CD4-positive, alpha-beta T cell treated with Interleukin-15 for 1 hour (primary cell): ENCODE measurements at places on chromosomes 4 and X.
A peak's percentile ranks its signal among the peaks of the same experiment; 100 is the strongest.

DNA sequence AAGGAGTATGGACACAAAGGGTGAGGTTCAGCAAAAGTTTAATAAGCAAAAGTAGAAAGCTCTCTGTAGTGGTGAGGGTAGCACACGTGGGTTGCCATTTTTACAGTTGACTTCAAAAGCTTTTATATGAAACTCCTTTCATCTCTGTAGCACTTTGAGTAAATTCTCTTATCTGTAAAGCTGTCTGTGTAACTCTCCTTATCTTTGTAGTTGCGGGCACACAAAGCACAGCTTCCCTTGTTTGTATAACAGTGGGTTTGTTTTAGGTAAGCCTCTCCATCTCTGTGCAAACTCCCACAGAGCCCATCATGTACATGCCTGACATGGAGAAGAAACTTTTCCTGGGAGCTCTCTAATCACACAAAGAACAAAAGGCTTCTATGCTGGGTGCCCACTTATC, 325.9 kb upstream of the PABPC5 start:
- DNase-seq: no peak

GRCh38 chrX:109847257-109848187, 114.5 kb upstream of the ACSL4 start:
- no peak for DNase-seq

DNA sequence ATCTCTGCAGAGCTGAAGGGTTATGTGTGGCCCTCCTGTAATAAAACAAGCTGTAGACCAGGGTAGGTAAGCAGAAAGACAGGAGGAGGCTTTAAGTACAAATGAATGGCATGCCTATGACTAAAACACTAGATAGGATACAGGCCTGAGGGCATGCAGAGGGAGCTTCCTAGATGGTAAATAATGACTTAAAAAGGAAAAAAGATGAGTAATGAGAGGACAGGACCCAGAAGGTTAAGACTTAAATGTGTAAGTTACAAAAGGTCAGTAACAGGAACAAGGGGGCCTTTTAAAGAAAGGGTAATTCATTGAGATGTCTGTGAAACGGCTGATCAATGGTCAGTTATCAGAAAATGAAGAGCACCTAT, 194.8 kb downstream of the SOWAHB start:
- DNase-seq: no peak

DNA sequence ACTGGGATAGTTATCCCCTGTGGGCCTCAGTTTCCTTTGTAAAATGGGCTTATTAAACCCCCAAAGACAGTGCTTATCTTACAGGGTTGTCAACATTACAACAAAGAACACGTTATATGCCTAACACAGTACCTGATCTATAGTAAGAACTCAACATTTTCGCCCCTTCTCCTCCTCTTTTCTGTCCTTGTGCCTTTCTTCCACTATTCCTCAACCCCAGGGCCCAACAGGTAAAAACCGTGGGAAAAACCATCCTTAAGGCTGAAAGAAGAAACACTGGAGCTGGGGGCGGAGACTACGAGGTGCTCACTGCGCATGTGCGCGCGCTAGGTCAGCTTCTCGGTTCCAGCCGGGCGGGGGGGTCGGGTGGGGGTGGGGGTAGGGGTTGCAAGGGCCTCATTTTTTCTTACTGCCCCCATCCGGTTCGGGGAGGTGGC, 426 bp upstream of the XIAP start:
- DNase-seq: no peak

- DNase-seq: no peak
Measured at GRCh38 chr4:110475881-110476818, at the start of gene ENPEP. TSS of gene ENPEP (plus strand) at chr4:110476155. CDS start at chr4:110476415, 260 bp downstream.

DNA sequence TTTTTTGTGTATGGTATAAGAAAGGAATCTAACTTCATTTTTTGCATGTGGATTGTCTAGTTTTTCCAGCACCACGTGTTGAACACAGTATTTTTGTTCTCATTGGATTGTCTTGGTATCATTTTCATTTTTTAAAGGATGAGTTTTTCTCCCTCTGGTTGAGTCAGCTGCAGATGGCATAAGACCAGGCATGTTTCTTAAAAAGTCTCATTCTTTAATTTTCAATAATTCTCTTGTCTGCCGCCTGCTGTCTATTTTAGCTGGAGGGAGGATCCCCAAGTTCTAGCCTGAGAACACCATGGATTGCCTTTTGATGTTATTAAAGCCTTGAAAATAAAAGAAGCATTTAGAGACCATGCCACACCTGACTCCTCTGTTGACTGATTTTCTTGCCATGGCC, 263.8 kb downstream of the ARHGAP24 start:
- DNase-seq: no peak

DNA sequence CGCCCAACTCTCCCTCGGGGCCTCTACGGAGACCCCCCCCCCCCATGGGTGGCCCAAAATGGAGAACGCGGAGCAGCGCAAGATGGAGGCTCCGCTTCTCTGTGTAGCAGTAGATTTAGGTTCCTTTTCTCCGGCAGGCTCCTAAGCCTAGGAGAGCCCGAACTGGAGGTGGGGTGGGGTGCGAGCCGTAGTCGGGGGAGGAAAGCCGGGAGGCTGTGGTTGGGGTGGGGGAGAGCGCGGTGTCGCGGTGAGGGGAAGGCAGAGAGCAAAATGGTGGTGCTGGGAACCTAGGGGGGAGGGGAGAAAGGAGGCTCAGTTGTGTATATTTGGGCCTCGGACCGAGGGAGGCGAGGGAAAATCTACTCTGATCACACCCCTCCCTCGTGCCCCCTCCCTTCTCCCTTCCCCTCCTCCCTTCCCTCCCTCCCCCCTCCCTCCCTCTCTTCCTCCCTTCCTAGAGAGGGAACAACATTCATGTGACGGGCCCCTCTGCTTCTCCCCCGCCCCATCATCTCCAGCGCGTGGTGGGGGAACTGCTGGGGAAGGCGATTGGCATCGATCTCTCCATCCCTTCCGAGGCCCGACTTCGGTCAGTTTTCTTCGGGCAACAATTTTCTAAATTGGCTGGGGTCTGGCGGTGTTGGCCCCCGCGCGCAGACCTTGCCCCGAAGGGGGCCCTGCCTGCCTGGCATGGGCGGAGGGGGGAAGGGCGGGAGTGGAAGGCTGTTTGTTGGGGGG, at the start of gene STAG2:
Gene STAG2, plus strand, starts transcription at position 439 of the 738 bp plus-strand sequence. CDS start 60,922 bp downstream, outside the sequence.
- peak; percentile 73 for DNase-seq

DNA sequence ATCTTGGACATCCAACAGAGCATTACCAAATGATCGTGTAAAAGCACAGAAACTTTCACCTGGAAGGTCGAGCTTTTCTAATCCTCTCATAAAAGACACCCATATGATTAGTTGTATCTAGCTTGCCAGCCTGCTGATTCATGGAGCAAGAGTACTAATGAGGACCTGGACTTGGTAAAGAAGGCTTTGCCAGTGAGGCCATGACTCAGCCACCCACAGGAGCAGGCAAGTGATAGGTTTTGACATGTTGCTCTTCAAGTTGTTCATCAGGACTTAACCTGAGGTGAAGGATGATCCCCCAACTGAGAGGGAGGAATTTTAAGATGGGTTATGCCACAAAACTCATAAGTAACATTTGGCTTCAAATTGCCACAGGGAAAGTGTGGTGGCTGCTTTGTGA, 24.7 kb upstream of the EPGN start:
- DNase-seq: no peak

- no peak for DNase-seq
Measured at GRCh38 chrX:3521396-3521795, 174.9 kb upstream of the MXRA5 start.

GRCh38 chrX:54999717-55000598, at the start of gene APEX2:
TSS of gene APEX2 (plus strand) at chrX:55000363. CDS start at chrX:55000423, 60 bp downstream.
- peak; percentile 90 for DNase-seq

DNA sequence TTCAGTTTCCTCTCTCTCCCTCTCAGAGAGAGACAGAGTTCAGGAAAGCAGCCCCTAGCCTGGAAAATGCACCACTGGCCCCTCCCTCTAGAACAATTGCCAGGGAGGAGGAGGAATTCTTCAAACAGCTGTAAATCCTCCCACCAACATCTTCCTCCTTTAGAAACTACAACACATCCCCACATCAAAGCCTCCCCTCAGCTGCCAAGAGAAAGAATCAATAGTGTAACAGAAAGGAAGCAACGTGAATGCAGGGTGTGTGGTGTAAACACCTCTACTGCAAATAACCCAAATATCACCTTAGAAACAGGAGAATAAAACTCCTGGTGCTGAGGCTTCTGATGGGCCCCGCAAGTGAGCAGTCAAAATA, 249.9 kb upstream of the GATB start:
- no peak for DNase-seq

DNA sequence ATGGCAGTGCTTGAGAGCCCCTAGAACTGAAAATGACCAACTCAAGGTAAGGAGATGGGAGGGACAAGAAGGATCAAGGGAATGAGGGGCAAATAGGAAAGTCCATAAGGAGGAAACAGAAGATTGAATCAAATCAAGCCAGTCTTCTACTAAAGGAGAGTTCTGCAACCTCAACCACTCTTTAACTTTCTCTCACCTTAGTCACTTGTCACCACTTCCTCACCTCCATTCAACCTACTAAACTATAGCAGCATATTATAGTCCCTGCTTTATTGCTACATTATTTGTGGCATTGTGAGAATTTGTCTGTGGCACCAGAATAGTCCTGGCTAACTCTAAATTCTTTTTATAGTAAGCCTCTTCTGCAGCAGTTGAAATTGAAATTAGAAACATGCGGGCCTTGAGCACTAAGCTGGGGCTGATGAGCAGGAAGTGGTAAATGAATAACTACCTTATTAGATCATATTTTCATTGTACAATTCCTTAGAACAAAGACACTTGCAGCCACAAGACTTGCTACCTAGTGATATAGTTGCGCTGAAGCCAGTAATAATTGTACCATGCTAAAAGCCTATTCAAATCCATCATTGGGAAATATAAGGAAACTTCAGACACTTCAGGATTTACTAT, 336.9 kb downstream of the ZNF674 start:
- no peak for DNase-seq

DNA sequence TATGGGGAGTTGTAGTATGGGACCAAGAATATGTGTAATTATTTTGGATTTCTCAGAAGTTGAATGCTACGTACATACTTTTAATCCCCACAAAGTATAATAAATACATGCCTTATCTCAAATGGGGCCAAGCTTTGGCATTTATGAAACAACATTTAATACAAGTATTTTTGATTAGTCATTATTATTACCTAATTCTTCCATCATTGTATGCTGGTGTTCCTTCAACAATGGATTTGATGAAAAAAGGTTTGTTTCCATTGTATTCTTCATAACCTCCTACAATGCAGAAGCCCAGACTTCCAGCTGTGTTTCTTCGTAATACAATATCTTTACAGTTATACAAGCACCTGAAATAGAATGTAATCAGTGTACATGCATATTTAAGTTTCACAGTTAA, 83.8 kb downstream of the FIP1L1 start:
- DNase-seq: no peak

DNA sequence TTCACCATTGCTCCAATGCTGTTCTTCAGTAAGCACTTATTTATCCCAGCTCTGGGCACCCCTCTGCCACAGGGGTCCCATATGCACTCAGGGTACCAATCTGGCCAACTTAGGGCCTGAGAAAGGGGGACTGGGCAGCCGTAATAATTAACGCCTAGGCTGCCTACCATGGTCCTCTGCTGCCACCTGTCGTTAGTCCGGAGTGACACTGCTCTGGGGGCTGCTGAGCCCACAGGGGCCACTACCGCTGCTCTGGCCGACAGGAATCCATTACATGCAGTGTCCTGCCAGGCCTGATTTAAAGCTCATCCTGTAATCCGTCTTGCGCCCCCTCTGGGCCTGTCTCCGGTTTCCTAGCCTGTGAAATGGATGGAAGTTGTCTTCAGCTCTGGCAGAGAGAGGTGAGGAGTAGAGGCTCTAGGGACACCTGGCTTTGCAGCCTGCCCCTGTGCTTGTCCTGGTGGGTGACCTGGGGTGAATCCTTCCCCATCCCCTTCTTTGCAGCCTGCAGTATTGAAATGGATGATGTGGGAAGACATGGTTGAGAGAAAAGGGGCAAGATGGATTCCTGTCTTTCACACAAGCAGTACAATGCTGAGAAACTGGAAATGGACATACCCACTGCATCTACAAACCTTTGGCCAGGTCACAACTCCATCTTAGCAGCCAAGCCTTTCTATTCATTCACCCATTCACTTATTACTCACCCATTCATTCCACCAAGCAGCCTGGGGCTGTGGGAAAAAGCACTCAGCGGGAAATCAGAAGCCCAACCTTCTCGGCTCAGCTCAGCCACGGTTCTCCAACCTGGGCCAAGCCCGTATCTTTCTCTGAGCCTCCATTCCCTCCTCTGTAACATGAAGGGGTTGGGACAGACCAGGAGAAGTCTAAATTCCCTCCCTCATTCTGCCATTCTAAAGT, 116.3 kb upstream of the NALF2 start:
- no peak for DNase-seq

DNA sequence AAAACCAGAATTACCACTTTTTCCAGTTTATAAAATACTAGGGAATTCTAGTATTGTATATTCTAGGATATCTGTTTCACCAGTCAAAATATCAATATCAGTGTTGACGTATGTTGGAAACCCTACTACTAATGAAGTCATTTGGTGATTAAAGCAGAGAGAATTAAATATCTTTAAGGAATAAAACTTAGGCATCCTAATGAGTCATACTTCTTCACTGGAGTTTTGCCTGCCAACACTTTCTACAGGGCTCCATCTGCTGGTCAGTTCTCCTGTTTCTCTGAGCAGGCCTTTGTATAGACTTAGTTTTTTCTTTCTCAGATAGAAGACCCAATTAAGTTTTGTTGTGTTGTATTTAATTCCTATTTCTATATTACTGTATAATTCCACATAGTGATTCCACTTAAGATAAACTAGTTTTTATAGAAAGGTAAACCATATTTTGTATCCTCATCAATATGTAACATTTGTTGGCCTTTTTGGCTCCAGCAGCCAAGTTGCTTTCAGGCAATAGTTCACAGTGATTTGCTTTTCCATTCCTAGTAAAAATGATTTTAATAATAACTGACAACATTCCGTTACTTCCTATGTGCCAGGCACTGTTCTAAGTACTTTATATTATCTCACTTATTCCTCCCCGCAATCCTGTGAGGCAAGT, 3.5 kb downstream of the AP1AR start:
- DNase-seq: peak; percentile 55

- no peak for DNase-seq
Measured at GRCh38 chr4:186069729-186070128, 773 bp downstream of the TLR3 start.

GRCh38 chr4:156941940-156942548, 29.6 kb downstream of the PDGFC start:
- DNase-seq: no peak

GRCh38 chr4:6834867-6835266, 52.3 kb downstream of the KIAA0232 start:
- DNase-seq: no peak

- no peak for DNase-seq
Measured at GRCh38 chrX:118115953-118116712, 477 bp downstream of the KLHL13 start.
